ENCODE measurements at places on chromosomes 12 and 14.

DNA sequence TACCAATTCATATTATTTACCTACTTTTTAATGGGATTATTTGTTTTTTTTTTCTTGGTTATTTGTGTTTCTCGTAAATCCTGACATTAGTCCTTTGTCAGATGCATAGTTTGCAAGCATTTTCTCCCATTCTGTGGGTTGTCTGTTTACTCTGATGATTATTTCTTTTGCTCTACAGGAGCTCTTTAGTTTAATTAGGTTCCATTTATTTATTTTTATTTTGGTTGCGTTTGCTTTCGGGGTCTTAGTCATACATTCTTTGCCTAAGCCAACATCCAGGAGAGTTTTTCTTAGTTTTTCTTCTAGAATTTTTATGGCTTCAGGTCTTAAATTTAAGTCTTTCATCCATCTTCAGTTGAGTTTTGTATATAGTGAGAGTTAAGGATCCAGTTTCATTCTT lies 289.9 kb downstream of the AKAP6 start:
- DNase-seq = no peak

GRCh38 chr12:128338386-128339125 lies 71.6 kb downstream of the TMEM132C start:
- DNase-seq = no peak

DNA sequence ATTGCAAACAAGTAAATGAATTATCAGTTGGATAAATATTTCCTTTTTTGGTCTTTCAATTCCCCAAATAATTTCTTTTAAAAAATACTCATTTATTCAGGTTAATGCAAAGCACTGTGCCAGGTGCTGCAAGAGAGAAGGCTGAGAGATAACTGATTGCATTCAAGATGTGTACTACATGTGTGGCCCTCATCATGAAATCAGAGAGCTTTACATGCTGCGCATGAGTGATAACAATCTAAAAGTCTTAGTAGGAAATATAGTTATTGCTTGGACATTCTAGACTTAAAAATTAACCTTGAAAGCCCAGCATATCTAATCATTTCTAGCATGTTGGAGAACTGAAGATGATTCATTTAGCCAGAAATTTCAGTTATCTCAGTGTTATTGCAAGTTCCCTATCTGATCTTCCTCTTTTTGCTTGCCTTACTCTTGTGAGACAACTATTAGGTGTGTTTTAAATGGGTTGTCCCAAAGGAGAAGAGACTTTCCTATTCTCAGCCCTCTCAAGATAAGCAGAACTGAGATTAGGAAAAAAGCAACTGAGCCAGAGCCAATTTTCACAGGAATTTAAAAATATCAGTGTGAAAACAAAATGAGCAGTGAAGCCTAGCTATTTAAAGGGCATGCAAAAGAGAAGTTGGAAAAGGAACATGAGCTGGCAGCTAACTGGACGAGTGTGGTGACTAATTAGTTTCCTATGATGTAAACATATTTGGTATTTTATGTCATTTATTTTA lies 60.9 kb downstream of the PLEKHA5 start:
- no peak for DNase-seq

DNA sequence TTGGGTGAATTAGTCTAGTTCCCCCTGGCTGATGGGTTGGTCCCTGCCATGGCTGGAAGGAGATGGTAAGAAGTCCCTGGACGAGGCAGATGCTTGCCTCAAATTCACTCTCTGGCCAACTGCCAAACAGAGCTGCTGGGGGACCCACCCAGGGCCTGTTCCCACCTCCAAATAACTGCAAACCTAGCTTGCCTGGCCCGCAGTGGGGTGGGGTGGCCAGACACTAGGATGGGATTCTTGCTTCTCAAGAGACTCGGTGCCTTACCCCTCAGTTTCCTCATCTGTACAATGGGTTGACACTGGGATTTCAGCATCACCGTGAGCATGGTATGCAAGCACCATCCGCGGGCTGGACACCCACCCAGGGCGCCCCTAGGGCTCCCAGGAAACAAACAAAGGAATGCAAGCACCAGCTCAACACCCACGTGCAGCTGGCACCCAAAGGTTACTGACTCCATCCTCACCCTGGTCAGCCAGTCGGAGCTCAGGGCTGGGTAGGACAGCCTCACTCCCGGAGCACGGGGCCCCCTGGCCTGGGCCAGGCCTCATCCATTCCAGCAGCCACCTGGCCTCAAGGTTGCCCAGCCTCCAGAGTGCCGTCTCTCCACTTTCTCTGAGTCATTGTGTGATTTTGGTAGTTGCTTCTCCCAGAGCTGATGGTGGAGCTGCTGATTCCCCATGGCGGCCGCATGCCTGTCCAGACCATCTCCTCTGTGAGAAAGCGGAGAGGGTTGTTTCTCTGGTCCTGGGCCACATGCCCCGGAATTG lies 205.2 kb upstream of the RTL1 start:
- DNase-seq = no peak

DNA sequence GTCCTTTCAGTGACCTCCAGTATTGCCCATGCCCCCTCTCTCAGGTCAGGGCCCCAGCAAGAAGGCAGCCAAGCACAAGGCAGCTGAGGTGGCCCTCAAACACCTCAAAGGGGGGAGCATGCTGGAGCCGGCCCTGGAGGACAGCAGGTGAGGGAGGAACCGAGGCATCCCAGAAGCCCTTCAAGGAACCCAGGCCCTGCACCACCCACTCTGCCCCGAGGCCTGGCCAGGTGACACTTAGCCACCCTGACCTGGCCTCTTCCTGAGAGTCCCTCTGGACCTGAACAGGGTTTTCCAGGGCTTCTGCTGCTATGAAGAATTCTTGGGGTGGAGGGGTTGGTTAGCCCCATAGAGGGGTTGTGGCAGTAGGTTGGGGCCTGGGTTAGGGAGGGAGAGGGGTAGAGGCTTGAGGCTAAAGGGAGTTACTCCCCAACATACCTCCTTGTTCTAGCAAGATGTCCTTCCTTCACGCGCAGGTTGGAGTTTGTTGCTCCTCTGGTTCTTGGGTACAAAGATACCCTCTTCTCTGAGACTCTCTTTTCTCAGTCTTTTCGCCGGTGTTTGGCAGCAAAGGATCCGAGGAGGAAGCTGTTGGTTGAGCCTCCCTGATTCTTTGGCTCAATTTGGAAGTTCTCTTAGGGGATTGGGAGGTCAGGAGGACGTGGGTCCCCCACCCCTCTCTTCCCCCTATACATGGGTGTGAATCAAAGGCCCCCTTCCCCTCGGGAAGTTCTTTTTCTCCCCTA lies 2.1 kb downstream of the TARBP2 start:
- no peak for DNase-seq

DNA sequence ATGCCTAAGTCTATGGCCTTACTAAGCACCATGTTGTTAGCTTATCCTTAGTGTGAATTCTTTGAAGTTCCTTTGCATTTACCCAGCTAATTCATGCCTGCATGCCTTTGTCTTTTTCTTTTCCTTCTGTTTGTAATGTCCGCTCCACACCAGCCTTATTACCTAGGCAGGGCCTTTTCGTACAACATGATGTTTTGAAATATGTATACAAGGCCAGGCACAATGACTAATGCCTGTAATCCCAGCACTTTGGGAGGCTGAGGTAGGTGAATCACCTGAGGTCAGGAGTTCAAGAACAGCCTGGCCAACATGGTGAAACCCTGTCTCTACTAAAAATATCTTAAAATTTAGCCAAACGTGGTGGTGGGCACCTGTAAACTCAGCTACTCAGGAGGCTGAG lies 1636.5 kb upstream of the SEL1L start:
- DNase-seq = no peak

DNA sequence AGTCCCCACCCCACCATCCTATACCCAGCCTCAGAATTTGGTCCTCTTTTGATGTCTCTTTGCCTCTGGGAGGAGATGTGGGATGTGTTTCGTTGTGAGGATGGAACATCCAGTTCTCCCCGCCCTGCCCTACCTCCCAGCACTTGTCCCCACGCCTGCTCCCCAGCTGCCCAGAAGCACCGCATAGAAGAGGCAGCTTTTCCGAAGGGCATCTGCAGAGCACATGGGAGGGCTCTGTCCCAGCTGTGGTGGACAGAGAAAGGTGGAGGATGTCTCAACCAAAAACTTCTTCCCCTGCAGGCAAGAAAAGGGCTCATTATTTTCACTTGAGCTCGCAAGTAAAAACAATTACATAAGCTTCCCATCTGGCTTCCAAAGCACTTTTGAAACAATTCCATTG lies 302.6 kb downstream of the PCNX1 start:
- DNase-seq = no peak

DNA sequence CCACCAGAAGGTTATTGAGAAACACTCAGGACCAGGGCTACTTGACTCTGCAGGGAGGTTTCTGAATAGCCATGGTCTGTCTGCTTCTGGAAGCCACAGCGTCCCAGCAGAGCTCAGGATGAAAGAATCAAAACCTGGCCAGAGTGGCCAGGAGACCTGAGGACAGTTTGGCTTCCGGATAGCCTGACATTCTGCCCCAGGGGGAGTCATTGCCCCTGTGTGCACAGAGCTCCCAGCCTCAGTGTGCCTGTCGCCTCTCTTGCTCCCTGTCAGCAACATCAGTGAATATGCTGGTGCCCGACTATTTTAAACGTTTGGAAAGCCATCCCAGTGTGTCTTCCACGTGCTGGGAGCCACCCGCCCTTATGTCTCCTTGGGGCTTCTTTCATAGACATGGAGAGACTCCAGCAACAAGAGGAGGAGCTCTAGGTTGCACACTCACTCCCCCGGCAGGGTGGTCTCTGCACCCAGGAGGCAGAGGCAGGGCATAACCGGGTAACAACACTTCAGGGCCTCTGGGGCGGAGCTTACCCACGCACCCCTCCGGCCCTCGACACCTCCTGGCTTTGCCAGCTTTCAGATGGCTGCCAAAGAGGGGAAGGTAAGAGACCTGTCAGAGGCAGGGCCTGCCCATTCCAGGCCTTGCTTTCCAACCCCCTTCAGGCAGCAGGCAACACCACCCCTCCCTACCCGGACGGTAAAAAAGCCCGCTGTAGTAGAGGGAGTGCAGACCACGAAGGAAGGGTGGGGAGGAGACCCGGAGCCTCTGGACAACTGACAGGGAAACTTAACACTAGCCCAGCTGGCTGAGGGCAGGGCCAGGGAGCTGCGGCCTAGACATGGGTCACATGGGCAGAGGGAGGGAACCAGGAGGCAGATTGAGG lies 19.0 kb upstream of the SLC6A12 start:
- DNase-seq = no peak

- DNase-seq = no peak
These were observed 183.0 kb downstream of the CALM1 start for GRCh38 chr14:90579816-90580215.

DNA sequence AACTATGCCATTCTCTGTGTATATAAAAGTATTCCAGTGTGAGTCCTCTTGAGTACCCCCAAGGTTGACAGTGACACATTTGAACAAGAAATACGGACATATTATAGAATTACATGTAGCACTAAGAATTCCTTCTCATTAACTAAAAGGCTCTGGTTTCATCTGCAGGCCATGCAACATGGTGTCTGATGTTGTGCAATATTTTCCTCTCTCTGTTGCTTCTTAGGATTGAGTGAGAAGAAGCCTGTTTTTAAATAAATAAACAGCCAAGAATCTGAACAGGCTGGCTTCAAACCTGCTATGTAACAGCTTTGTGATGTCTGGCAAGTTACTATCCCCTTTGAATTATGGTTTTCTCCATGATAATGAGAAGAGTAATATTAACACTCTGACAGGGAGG lies 22.2 kb upstream of the CCER1 start:
- DNase-seq = no peak

DNA sequence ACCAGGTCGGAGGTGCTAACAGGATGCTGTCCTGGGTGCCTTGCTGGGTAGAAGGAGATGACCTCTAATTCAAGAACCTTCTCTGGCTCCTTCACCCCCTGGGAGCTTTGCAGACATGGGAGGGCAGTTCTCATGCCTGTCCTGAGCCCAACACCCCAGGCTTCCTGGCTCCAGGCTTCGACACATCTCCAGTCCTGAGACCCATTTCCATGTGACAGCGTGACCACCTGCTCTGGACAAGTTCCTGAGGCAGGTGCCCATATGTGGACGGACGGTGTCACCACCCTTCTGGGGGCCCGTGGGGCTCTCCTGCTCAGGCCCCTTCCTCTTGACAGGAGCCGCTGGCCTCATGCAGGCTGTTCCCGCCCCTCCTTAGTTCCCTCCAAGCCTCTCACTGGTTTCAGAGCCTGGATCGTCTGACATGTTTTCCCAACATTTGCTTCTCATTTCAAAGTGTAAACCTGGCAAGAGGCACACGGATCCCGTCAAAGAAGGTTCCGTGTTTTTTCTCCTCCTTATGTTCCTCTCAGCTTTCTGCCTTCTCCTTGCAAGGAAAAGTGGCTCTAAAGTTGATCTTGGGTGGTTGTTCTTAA lies 291.9 kb upstream of the RTL1 start:
- DNase-seq = no peak

DNA sequence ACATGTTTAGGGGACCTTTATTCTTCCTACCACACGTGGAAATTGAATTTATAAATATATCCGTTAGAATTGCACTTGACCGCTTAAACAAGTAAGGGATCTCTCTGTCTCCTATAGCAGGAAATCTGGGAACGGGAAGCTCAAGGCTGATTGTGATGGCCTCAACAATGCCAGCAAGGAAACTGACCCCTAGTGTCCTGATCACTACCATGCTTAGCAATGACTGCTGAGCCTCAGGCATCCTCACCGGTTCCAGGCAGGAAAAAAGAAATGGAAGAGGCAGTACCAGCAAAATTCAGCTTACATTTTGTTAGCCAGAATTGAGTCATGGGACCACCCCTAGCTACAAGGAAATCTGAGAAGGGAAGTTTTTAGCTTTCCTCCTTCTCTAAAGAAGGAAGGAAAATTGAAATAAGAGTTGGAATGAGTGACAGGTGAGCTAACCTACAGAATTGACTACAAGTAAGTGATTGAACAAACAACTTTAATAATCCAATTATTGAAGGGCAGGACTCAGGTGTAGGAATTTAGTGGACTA lies 43.9 kb upstream of the AMN1 start:
- no peak for DNase-seq

GRCh38 chr14:63046339-63047268 lies 1.3 kb upstream of the KCNH5 start:
- DNase-seq = no peak

GRCh38 chr12:21472197-21472823 lies 29.1 kb downstream of the RECQL start:
- no peak for DNase-seq

DNA sequence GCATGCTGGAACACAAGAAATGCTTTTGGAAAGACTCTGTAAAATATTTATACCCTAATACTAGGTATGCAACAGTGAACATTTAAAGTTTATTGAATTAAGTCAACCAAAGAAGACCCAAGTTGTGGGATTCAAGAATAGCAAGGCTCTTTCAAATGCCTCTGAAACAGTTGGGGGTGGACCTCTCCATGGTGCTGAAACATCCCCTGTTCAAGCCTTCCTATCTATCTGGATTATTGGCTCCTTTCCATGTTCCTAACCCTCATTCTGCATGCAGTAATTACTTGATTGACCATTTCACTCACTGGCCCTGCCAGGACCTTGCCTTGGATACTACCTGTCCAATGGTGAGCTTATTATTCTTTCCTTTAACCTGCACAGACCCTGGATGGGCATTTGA lies 349.7 kb downstream of the NRXN3 start:
- no peak for DNase-seq

GRCh38 chr12:122166422-122167349 lies 7.3 kb downstream of the IL31 start:
- no peak for DNase-seq
